ENCODE measurements at places on chromosomes 3 and 15. TPM values are rescaled to one million over a fixed set of nuclear protein-coding genes. Genes with fewer than 3 reads are reported as not detected.

Gene PIGX
- total RNA-seq: 43.5 TPM

Gene TLR9
- total RNA-seq: 0.23 TPM

Gene CP
- not detected for total RNA-seq

Gene ROPN1B
- not detected for total RNA-seq

Gene RBMS3
- 0.86 TPM for total RNA-seq

Gene PLAAT1
- not detected for total RNA-seq

Gene LIPC
- 1.0 TPM for total RNA-seq

Gene RBPMS2
- not detected for total RNA-seq

Gene LMAN1L
- 0.15 TPM for total RNA-seq

Gene ATP13A4
- 2.1 TPM for total RNA-seq

Gene TMEM45A
- 1.9 TPM for total RNA-seq

Gene SLC9C1
- not detected for total RNA-seq

Gene NPAP1
- not detected for total RNA-seq

Gene CFAP100
- total RNA-seq: not detected

Gene IL17RD
- not detected for total RNA-seq

Gene XPC
- 30.1 TPM for total RNA-seq

Gene SMAD3
- 31.0 TPM for total RNA-seq

Gene SEMA6D
- not detected for total RNA-seq

Gene RASGRF1
- total RNA-seq: 0.02 TPM

Gene PLSCR2
- not detected for total RNA-seq

Gene MCF2L2
- total RNA-seq: 3.7 TPM

Gene MAGI1
- 0.38 TPM for total RNA-seq

Gene TM6SF1
- 2.6 TPM for total RNA-seq

Gene FANCD2OS
- total RNA-seq: not detected

Gene SLC26A6
- 30.4 TPM for total RNA-seq

Gene ACTRT3
- total RNA-seq: 3.0 TPM

Gene RHO
- not detected for total RNA-seq

Gene SLC6A20
- 0.13 TPM for total RNA-seq

Gene EBLN2
- 3.6 TPM for total RNA-seq

Gene SGO1
- total RNA-seq: 23.3 TPM

Gene BFSP2
- not detected for total RNA-seq

Gene ZCWPW2
- total RNA-seq: 0.38 TPM

Gene GPR87
- total RNA-seq: 1.0 TPM

Gene SCAMP5
- 1.7 TPM for total RNA-seq

Gene RNF123
- 30.5 TPM for total RNA-seq

Gene DHFR2
- 8.1 TPM for total RNA-seq

Gene MEGF11
- not detected for total RNA-seq

Gene WDR93
- 0.11 TPM for total RNA-seq

Gene NR2E3
- total RNA-seq: not detected

All from activated CD8-positive, alpha-beta memory T cell treated with anti-CD3 and anti-CD28 coated beads for 36 hours (primary cell).